ENCODE measurements at places on chromosomes 1 and 21.

- no peak for DNase-seq
Measured at GRCh38 chr1:180939073-180939710, 26.5 kb downstream of the KIAA1614 start.

DNA sequence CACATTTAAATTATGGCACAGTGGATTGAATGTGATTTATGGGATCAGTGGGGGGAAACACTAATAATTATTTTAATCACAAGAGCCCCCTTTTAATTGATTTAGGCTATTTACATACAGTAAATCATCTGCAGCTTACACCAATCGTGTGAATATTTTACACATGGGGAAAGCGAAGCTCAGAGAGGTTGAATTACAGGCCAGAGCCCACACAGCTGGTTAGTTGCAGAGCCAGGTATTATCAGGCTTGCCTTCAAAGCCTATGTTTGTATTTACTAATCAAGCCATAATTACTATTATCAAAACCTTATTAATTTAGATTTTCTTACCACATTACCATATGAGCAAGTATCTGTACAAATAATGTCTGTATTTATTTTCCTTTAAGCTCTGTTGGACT, 749 bp downstream of the SDCCAG8 start:
- DNase-seq = no peak

DNA sequence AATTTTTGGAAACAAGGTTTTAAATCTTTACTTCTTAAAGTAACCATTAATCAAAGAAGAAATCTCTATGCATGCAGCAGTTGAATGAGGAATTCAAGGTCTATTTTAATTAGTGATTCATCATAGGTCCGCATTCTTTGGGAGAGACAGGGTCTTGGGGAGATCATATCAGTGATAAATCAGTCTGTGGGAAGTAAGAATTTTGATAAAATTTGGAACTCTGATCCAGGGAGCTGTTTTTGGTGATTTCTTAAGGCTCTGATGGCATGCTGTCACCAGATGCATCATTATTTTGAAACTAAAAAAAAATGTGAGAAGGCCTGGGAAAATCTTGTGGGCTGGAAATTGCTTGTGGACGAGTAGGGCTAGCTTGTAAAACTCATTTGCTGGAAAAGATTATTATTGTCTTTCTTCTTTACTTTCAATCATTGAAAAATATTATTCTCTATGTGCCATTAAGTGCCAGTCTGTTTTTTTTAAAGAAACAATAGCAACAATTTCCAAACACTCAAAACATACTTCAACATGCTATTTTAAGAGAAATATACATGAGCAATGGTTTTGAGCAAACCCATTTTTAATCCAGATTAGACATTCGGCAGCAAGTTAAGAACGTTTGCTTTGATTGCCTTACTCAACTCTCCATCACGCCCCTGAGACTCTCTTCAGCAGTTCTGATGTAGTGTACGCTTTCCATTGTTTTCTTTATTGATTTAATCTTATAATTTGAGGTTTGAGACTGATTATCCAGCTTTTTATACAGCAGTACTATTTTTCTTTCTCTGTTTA, 62.6 kb downstream of the ZBTB18 start:
- no peak for DNase-seq

GRCh38 chr1:223843934-223844786, 1.6 kb downstream of the TP53BP2 start:
- DNase-seq = no peak

DNA sequence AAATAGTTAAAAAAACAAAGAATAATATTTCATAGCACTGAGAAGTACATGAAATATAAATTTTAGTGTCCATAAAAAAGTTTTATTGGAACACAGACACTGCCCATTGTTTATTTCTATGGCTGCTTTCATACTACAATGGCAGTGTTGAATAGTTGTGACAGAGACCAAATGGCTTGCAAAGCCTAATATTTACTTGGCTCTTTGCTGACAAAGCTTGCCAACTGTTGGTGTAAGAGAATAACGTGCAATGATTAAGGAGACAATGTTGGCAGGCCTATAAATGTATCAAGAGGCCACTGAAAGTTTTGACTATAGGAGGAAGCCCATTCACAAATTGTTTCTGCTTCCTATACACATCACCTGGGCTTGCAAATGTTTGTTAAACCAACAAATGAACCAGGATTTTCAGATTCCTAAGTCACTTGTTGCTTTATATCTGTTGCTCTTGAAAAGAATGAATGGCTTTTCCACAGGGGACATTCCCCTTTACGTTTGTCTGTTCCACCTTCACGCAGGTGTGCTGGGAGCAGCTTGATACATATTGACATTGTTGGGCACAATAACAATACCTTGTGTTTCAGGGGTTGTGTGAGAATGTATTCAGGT, 5.5 kb upstream of the ST6GALNAC3 start:
- DNase-seq = no peak

DNA sequence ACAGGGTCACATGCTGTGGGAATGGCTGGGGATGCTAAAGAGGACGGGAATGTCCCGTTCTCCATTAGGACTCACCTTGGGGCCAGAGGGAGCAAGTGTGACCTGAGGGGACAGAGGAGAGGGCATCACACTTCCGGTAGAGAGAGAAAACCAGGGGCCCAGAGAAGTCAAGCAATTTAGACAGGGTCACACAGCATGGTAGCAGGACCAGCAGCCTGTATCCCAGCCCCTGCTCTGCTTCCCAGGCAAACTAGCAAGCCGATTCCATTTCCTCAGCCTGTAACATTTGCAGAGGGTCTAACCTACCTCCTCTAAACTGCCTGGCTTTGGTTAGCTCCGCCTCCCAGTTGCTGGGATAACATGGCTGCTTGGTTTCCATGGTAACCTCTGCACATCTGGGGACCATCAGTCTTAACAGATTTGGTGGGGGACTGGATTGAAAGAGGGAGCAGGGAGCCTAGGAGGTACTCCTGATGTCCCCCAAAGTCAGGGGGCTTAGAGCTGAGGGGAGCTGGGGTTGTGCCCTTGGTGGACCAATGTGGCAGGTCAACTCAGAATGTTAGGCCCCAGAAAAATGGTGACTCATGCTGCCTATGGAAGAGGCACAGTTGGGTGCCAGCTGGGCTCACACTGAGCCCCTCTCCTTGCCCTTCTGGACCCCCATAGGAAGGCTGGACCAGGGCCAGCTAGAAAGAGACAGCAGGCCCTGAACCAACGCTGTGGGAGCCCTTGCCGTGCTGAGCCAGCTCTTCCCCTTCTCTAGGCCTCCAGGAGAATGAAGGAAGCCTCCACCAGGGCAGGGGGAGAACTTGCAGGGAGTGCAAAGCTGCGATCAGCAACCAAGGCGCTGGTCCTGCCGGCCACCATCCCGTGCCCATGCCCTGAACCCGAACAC, 9.5 kb downstream of the COL16A1 start:
- DNase-seq = no peak

GRCh38 chr1:110119843-110120242, 7.6 kb downstream of the UBL4B start:
- no peak for DNase-seq

GRCh38 chr1:150563340-150564038, 14.3 kb downstream of the ADAMTSL4 start:
- peak; percentile 48 for DNase-seq

- no peak for DNase-seq
Measured at GRCh38 chr1:108877348-108878159, 769 bp downstream of the GPSM2 start.

- no peak for DNase-seq
Measured at GRCh38 chr1:21278860-21279845, 11.1 kb downstream of the ECE1 start.

- DNase-seq = no peak
Measured at GRCh38 chr1:10631811-10632593, 157.3 kb downstream of the PEX14 start.

GRCh38 chr1:41281334-41281733, 39.2 kb upstream of the SCMH1 start:
- no peak for DNase-seq

- DNase-seq = no peak
Measured at GRCh38 chr1:39395357-39395831, 96.0 kb upstream of the BMP8A start.

GRCh38 chr1:71304125-71304524, 223.3 kb upstream of the ZRANB2 start:
- DNase-seq = no peak

GRCh38 chr1:207424570-207425131, 29.5 kb upstream of the CR2 start:
- no peak for DNase-seq

DNA sequence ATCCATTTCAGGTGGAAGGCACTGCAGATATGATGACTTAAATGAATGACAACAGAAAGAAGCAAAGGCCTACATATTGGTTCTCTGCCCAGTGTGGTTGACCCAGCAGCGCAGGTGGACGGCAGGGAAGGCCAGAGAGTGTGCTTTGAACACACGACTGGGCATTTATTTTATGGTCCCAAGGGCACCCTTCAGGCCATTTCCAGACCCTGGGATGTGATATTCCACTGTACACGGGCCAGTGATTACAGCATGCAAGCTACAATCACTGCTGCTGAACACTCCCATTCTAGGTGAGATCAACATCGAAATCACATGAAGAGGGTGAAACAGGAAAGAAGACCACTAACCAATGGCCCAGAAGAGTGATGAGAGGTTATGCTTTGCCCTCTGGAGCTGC, 33.8 kb downstream of the PCNX2 start:
- DNase-seq = no peak

DNA sequence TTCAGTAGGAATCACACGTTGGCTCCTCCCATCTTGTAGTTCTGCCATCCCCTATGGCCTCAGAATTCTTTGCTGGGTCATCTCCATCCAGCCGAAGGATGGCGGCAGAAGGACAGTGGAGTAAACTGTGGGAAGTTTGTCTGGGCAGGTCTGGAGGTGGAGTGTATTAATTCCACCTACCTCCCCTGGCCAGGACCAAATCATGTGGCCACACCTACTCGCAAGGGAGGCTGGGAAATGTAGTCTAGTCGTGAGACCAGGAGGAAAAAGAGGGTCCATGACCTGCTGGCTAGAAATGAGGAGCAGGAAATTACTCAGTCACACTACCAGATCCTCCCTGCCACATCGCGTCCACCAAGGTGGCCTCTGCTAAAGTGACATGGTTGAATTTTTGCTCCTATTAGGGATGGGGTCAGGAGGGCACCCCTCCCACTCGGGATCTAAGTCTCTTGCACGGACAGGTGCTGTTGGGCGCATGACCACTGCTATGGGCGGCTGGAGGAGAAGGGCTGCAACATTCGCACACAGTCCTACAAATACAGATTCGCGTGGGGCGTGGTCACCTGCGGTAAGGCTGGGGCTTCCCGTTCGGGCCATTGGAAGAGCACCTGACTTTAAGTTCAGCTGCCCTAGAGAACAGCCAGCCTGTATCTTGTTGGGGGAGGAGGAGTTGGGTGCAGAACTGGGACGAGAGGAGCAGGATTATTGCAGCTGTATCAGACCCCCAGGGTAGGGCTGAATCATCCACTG, 19.5 kb downstream of the PLA2G5 start:
- no peak for DNase-seq

DNA sequence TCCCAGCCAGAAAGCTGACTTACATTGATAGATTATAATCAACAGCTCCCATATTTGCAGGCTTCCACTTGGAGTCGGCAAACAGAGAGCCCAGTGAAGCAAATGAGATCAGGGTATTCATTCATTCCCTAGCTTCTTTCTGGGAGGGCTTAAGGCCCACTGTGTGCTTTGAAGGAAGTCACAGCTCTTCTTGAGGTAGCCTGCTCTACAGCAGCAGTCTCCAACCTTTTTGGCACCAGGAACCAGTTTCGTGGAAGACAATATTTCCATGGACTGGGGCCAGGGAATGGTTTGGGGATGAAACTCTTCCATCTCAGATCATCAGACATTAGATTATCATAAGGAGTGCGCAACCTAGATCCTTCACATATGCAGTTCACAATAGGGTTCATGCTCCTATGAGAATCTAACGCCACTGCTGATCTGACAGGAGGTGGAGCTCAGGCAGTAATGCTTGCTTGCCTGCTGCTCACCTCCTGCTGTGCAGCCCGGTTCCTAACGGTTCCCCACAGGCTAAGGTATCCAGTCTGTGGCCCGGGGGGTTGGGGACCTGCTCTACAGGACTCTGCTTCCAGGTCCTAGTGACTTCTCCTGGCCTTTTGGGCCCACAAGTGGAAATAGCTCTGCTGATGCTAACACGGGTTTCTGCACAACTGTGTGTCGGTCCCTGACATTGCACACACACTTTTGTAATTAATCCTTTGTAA, 13.7 kb upstream of the ADAM30 start:
- no peak for DNase-seq

DNA sequence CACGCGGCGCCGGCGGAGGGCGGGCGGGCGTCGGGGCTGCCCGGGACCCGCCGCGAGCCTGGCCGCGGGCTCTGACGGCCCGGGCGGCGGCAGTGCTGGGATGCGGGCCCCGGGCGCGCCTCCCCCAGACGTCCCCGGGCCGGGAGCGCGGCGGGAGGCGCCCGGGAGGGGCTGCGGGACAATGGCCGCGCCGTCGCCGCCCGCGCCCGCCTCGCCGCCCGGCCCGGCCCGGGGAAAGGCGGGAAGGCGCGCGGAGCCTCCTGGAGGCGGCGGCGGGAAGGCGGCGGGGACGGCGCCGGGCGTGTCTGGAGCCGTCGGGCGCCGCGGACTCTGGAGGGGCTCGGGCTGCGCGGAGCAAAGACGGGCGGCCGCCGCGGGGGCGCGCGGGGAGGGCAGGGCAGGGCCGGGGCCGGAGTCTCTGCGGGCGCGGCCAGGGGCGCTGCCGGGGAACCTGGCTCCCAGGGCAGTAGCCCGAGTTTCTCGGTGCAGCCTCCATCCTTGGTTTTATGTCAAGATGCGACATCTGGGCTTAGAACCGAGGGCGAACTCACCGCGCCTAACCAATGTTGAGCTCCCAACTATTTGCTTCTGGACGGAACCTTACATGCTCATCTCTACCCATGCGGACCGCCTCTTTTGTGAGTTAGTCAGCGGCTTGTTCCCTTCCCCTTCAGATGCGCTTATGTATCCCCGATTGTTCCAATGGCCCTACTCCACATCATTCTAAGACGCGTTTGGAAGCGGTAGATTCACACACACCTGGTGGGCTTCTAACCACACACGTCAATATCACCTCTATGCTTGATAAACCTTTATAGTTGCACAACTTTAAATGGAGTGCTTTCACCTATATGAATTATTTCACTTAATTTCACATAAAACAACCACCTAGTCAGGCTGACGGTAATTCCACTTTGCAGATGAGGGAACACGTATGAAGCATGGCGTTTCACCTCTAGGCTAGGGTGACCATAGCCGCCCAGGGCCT, 651 bp downstream of the ZBTB8A start:
- no peak for DNase-seq

DNA sequence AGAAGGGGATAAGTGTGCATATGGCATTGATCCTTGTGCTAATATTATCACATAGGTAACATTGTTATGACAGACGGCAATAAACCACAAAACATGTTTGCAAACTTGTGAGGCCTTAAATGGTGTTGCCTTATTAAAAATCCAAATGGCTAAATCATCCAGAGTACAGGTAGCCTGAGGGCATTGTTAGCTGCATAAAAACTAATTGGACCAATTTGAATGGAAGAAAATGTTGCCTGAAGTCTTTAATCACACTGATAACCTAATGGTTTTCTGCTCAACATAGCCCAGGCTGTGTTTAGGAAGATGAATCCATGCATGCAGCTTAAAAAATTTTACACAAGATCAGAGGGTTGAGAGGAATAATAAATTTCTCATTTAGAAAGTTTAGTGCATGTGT, 19.4 kb upstream of the LRRC53 start:
- no peak for DNase-seq
